ENCODE measurements at places on chromosomes 4 and X.

GRCh38 chr4:142574306-142574705 lies 271.8 kb downstream of the INPP4B start:
- H3K27me3 ChIP-seq = no peaks in the 10 kb centered on the region
- H3K27ac ChIP-seq = no peak overlapping the region
- no peaks in the 10 kb centered on the region for H3K36me3 ChIP-seq
- H3K4me3 ChIP-seq = no peak overlapping the region
- DNase-seq = no peak
- peaks cover 9% of the 10 kb centered on the region for H3K4me1 ChIP-seq

DNA sequence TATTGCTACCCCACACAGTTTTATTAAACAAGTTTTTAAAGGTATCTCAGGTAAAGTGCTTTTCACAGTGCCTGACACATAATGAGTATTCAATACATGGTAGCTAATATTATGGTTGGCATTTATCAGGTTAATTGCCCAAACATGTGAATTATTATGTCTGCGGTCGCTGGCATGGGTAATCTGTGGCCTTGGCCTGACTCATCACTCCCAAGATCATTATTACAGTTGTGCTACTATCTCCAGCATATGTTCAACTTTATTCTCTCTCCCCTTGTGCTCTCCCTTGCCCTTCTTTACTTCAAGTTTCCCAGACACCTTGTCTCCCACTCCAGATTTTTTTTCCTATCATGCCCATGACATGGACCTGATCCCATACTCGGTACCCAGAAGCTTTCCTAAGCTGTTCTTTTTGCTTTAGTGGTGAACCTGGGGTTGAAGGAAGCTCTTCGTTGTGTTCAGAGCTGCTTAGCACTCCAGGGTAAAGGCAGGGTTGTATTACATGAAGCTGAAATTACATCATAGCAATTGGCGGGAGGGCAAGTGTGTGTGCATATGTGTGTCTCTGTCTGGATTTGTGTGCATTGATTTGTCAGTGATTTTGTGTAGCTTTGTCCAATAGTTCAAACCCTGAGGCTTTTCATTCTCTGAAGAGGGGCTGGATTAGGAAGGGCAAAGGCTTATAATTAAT lies 176.5 kb upstream of the NRK start:
- H3K36me3 ChIP-seq = no peaks in the 10 kb centered on the region
- H3K4me1 ChIP-seq = no peaks in the 10 kb centered on the region
- no peak overlapping the region for H3K27ac ChIP-seq
- no peak overlapping the region for H3K4me3 ChIP-seq
- no peaks in the 10 kb centered on the region for H3K27me3 ChIP-seq
- DNase-seq = no peak

DNA sequence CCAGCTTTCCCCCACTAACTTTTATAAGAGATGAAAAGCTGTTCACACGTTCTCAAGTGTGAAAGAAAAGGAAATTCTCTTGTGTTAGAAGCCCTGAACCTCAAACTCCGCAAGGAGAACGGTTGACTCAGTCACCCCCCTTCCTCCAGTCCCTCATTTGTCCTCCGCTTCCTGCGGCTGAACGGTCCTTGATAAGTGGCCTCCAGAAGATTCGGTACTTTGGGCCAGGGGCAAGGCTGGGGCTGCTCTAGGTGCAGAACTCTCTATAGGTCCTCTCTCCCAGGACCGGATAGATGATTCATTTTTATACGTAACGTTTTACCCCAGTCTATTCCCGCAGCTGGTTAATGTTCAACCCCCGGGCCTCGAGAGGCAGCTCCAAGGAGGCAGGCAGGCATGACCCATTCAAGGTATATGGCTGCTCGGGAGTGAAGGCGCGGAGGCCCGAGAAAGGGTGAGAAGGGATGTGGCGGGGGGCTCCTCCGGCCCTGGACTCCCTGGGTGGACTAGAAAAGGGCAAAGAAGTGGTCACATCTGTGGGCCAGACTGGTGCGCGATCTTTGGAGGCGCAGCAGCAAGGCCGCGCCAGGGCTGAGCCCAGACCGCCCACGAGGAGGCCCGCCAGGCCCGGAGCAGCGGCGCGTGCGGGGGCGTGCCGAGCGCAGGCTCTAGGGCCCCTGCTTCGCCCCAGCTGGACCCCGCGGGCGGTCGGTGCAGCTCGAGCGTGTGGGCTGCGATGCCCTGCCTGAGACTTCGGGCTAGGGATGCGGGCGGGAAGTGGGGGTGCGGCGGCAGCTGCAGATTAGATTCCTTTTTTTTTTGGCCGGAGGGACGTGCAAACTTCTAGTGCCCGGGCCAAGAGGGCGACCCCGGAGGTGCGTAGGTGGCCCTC lies 11.7 kb downstream of the PITX2 start:
- H3K4me3 ChIP-seq = no peak overlapping the region
- H3K4me1 ChIP-seq = peaks cover 18% of the 10 kb centered on the region
- no peak for DNase-seq
- H3K27me3 ChIP-seq = peaks cover 78% of the 10 kb centered on the region
- no peaks in the 10 kb centered on the region for H3K36me3 ChIP-seq

DNA sequence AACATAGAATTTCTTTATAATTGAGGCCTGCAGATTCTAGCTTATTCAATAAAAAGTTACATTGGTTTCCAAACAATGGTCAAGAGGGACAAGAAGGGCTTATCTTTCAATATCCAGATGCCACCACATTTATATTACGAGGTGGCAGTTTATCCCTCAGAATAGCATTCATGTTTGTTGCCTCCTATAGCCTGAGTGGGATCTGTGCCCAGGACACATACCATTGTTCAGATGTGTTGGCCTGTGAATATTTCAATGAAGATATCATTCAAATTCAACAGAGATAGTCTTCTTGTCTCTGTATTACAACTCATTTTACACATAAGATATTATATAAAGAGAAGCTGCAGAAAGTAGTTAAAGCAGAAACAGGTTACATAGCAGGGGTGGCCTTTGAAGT lies 20.5 kb downstream of the GLRB start:
- H3K36me3 ChIP-seq = no peaks in the 10 kb centered on the region
- no peaks in the 10 kb centered on the region for H3K4me1 ChIP-seq

GRCh38 chr4:104868533-104868932 lies 278.1 kb upstream of the TET2 start:
- H3K27ac ChIP-seq = no peak overlapping the region
- no peak overlapping the region for H3K4me3 ChIP-seq
- H3K4me1 ChIP-seq = no peaks in the 10 kb centered on the region

GRCh38 chr4:23332313-23332712 lies 557.5 kb downstream of the PPARGC1A start:
- H3K36me3 ChIP-seq = no peaks in the 10 kb centered on the region
- no peaks in the 10 kb centered on the region for H3K27me3 ChIP-seq
- DNase-seq = no peak
- H3K4me1 ChIP-seq = peaks cover 29% of the 10 kb centered on the region

- H3K36me3 ChIP-seq = no peaks in the 10 kb centered on the region
- no peaks in the 10 kb centered on the region for H3K4me1 ChIP-seq
- no peaks in the 10 kb centered on the region for H3K27me3 ChIP-seq
- no peak overlapping the region for H3K4me3 ChIP-seq
These were observed 682.4 kb downstream of the DACH2 start for GRCh38 chrX:86830685-86831084.

DNA sequence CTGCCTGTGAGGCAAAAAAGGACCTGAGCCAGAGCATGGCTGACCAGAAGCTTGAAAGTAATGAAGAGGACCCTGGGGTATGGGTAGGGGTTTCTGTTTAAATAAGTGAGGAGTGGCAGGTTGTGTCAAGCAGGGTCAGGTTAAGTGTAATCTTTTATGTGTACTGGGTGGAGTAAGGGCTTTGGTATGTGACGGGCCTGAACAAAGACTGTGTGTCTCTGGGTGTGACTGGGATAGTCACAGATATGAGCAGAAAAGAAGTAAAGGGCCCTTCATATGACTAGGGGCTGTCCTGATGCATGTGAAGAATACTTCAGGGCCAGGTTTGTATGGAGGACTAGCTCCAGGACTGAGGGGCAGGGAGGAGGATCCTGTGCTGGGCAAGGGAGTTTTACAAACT lies 82.4 kb downstream of the ITIH6 start:
- H3K27me3 ChIP-seq = no peaks in the 10 kb centered on the region
- no peak overlapping the region for H3K4me3 ChIP-seq
- H3K36me3 ChIP-seq = no peaks in the 10 kb centered on the region
- H3K4me1 ChIP-seq = no peaks in the 10 kb centered on the region
- no peak for DNase-seq
- no peak overlapping the region for H3K27ac ChIP-seq

DNA sequence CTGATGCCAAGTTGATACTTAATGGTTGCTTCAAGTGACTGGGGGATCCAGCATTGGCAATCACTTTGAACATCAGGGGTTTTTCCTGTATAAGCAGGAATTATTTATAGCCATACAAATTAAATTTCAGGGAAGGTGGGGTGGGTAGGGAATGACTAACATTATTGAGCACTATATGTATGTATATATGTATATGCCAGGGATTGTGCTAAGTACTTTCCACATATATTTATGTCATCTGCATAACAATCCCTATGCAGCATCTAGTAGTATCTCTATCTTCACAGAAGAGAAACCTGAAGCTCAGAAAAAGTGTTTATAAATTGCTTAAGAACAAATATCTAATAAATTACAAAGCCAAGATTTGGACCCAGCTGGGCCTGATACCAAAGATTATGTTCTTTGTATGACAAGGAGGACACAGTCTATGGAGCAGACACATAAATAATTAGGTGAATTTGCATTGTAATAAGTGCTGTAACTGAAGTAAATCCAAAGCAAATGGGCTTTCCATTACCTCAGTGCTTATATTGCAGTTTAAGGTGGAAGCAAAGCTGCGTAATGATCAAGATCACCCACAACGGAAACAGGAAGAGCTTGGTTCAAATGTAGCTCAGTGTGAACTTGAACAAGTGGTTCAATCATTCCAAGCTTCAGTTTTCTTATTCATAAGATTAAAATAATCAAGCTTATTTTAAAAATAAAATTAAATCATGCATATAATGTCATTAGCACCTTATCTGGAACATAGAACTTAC lies 18.9 kb upstream of the RASGEF1B start:
- DNase-seq = peak; percentile 35
- H3K36me3 ChIP-seq = peaks cover 8% of the 10 kb centered on the region

DNA sequence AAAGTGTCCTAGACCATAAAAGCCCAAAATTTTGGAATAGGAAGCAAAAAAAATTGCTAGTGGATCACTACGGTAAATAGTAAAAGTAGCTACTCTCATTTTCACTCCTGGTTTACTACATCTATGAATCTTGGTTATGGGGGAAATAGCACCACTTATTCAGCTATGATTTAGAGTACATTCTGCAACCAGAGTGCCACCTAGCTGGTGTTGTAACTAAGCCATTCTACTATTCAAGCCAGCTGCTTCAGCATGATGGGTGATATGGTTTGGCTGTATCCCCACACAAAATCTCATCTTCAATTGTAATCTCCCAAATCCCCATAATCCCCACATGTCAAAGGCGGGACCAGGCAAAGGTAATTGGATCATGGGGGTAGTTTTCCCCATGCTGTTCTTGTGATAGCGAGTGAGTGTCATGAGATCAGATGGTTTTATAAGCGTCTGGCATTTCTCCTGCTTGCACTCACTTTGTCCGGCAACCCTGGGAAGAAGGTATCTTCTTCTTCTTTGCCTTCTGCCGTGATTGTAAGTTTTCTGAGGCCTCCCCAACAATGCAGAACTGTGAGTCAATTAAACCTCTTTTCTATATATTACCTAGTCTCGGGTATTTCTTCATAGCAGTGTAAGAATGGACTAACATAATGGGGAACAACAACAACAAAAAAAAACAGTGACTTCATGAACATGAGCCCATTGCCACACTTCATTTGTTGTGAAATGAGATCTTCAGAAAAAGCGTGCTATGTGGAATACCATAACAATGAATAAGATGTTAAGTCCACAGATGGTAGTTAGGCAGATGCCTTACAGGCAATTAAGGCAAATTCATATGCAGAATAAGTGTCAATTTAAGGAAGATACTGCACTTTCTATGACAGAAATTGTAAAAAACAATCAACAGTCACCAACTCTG lies 280.1 kb downstream of the PABPC4L start:
- H3K4me3 ChIP-seq = no peak overlapping the region
- no peaks in the 10 kb centered on the region for H3K4me1 ChIP-seq
- no peaks in the 10 kb centered on the region for H3K27me3 ChIP-seq
- H3K27ac ChIP-seq = no peak overlapping the region
- no peaks in the 10 kb centered on the region for H3K36me3 ChIP-seq

DNA sequence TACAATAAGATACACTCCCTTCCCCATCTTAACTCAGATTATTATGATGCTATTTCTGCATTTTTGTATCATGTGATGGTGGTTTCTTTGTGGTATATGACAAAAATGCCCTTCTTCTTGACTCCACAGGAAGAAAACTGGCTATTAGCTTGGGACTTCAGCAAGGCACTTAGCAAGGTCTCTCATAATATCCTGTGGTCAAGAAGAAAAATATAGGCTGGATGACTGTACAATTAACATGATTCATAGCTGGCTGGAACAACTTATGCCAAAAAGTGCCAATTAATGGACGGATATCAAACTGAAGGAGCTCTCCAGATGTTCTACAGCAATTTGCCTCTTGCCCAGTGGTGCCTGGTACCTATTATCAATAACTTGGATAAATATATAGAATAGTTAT lies 2.3 kb upstream of the MID1IP1 start:
- H3K27me3 ChIP-seq = no peaks in the 10 kb centered on the region
- H3K36me3 ChIP-seq = no peaks in the 10 kb centered on the region
- no peak overlapping the region for H3K4me3 ChIP-seq
- no peak for DNase-seq
- H3K4me1 ChIP-seq = peaks cover 26% of the 10 kb centered on the region
- no peak overlapping the region for H3K27ac ChIP-seq

DNA sequence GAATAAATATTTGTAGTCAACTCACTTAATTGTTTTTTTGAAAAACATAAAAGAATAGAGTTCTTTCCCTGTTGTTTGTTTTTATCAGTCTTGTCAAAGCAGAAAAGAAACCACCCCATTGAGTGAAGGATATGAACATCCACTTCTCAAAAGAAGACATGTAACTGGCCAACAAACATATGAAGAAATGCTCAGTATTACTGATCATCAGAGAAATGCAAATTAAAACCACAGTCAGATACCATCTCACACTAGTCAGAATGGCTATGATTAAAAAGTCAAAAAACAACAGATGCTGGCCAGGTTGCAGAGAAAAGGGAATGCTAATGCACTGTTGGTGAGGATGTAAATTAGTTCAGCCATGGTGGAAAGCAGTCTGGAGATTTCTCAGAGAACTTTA lies 326.1 kb upstream of the EMCN start:
- no peaks in the 10 kb centered on the region for H3K36me3 ChIP-seq
- DNase-seq = no peak
- no peaks in the 10 kb centered on the region for H3K4me1 ChIP-seq
- H3K27me3 ChIP-seq = peaks cover 3% of the 10 kb centered on the region

DNA sequence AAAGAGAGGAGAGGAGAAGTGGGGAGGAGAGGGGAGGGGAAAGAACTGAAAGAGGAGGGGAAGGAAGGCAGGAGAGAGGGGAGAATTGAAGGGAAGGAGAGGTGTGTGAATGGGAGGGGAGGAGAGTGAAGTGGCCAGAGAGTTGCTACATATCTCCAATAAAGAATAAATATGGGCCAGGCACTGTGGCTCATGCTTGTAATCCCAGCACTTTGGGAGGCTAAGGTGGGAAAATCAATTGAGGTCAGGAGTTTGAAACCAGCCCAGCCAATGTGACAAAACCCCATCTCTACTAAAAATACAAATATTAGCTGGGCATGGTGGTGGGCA lies 482.4 kb downstream of the NAF1 start:
- no peaks in the 10 kb centered on the region for H3K36me3 ChIP-seq
- no peaks in the 10 kb centered on the region for H3K4me1 ChIP-seq
- H3K27ac ChIP-seq = no peak overlapping the region
- no peak for DNase-seq
- no peaks in the 10 kb centered on the region for H3K27me3 ChIP-seq

GRCh38 chr4:95545546-95545945 lies 3.2 kb downstream of the UNC5C start:
- H3K4me3 ChIP-seq = no peak overlapping the region
- H3K36me3 ChIP-seq = no peaks in the 10 kb centered on the region
- H3K27ac ChIP-seq = no peak overlapping the region
- peaks cover 19% of the 10 kb centered on the region for H3K4me1 ChIP-seq
- peaks cover 19% of the 10 kb centered on the region for H3K27me3 ChIP-seq

Data from naive thymus-derived CD8-positive, alpha-beta T cell (primary cell).